Effector memory CD4-positive, alpha-beta T cell (primary cell): ENCODE measurements at places on chromosomes 16 and 17.

DNA sequence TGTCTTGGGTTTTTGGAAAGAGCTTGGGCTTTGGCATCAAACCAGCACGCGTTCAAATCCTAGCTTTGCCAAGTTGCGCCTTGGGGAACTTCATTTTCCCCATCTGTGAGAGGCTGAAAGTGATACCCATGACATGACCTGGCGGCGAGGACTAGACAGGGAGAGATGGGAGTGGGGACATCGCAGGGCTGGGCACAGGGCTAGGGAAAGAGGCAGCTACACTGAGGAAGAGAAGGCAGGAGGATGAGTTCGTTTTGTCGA is 202.9 kb downstream of the IRF8 start:
- DNase-seq = no peak

GRCh38 chr17:37255432-37255831 is 120.4 kb upstream of the C17orf78 start:
- DNase-seq = no peak

GRCh38 chr17:45868276-45868675 is 23.6 kb downstream of the SPPL2C start:
- no peak for DNase-seq

GRCh38 chr16:50837324-50837723 is 95.4 kb downstream of the CYLD start:
- no peak for DNase-seq

DNA sequence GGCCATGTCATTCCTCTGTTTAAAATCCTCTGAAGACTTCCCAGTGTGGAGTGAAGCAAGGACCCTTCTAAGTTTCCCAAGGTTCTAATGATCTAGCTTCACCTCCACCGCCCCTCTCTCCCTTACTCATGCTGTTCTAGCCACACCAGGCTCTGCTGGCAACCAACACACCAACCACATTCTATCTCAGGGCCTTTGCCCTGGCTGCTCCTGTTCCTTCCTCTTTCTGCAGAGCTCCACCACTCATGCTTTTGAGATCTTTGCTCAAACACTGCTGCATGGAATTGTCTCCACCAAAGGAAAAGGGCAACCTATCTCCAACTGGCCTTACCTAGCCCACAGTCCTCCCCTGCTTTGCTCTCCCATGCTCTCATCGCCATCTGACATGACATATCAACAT is 128.7 kb downstream of the XYLT1 start:
- DNase-seq = no peak

GRCh38 chr16:49986351-49987124 is 38.5 kb upstream of the CNEP1R1 start:
- no peak for DNase-seq

GRCh38 chr17:1720856-1721386 is 3.6 kb upstream of the WDR81 start:
- DNase-seq = peak; percentile 47
